DMS79 treated with DMSO at 0.1 percent for 48 hours (cell line): ENCODE measurements at places on chromosomes 16 and 17.

- peak; percentile 26 for DNase-seq
Observed at GRCh38 chr16:67951485-67951884, 7.6 kb upstream of the LCAT start.

DNA sequence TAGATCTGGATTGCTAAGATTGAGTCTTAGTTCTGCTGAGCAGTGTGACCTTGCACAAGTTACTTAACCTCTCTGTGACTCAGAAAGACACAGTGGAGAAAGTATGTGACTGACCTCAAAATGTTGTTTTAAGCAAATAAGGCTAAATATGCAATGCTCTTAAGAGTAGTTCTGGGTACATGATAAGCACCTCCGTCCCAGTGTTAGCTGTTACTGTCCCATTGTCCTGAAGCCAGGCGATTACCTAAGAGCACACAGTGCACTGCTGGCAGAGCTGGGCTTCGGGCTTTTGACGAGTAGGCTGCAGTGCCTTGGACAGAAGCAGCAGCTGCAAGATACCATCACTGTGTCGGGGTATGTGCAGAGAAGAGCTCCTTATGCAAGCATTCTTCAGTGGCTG lies 32.7 kb upstream of the FOXF1 start:
- DNase-seq: no peak

DNA sequence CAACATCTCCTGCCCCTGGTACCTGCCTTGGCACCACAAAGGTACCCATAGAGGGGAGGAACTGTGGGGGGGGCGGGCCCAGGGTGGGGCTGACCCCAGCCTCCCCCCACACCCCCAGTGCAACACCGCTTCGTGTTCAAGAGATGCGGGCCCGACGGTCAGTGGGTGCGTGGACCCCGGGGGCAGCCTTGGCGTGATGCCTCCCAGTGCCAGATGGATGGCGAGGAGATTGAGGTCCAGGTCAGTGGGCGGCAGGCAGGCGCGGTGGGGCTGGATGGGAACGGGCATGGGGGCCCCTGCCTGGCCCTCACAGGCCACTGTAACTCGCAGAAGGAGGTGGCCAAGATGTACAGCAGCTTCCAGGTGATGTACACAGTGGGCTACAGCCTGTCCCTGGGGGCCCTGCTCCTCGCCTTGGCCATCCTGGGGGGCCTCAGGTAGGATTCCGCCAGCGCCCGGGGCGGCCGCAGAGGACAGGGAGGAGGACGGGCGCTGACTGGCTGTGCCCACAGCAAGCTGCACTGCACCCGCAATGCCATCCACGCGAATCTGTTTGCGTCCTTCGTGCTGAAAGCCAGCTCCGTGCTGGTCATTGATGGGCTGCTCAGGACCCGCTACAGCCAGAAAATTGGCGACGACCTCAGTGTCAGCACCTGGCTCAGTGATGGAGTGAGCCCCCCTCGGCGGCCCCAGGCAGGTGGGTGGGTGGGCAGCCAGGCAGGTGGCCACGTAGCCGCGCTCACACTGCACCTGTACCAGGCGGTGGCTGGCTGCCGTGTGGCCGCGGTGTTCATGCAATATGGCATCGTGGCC lies 7.1 kb downstream of the GCGR start:
- DNase-seq: no peak

DNA sequence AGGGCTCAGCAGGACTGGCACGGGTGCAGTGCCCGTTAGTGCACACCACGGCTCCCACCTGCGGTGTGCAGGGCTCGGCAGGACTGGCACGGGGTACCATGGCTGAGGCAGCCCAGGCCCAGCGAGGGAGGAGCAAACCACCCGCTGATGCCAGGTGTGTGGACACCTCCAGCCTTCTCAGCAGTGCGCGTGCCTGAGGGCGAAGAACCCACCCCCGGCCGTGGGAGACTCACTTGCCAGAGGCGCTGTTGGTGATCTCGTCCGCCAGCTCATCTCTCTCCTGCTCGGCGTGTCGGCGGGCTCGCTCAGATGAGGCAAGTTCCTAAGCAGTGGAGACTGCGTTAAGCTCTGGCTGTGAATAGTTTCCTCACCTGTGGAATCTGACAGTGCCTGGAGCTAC lies 45.4 kb downstream of the NDEL1 start:
- DNase-seq: no peak

GRCh38 chr16:58042001-58042885 lies 16.7 kb downstream of the MMP15 start:
- no peak for DNase-seq

DNA sequence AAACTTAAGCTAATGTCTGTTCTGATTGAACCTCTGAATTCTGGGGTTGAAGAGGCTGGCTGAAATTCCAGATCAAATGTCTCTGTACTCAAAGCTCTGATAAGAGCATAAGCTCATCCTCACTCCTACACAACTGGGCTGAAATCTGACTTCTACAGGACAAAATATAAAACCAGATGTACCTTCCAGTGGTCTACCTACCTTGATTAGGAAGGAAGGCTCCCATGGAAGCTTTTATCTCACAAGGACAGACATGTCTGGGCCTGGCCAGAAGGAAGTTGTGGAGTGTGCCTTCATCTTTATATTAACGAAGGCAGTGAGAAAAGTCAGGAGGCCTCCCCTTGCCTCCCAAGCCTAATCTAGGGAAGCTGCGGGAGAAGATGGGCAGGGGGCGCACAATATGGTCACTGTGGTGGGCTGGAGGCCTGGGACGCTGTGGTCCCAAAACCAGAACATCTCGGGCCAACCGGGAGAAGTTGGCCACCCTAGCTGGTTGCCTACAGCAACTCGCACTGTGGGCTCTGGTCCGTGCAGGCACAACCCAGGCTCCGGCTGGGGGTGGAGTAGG lies 55.6 kb upstream of the LRRC37A3 start:
- no peak for DNase-seq

- DNase-seq: no peak
Observed at GRCh38 chr17:38556239-38556638, 49.5 kb downstream of the SRCIN1 start.

- no peak for DNase-seq
Observed at GRCh38 chr16:10141671-10142070, 40.6 kb downstream of the GRIN2A start.

- peak; percentile 18 for DNase-seq
Observed at GRCh38 chr17:46027048-46027975, 28.3 kb downstream of the STH start.

- no peak for DNase-seq
Observed at GRCh38 chr16:3094289-3095027, 4.6 kb downstream of the ZSCAN10 start.

DNA sequence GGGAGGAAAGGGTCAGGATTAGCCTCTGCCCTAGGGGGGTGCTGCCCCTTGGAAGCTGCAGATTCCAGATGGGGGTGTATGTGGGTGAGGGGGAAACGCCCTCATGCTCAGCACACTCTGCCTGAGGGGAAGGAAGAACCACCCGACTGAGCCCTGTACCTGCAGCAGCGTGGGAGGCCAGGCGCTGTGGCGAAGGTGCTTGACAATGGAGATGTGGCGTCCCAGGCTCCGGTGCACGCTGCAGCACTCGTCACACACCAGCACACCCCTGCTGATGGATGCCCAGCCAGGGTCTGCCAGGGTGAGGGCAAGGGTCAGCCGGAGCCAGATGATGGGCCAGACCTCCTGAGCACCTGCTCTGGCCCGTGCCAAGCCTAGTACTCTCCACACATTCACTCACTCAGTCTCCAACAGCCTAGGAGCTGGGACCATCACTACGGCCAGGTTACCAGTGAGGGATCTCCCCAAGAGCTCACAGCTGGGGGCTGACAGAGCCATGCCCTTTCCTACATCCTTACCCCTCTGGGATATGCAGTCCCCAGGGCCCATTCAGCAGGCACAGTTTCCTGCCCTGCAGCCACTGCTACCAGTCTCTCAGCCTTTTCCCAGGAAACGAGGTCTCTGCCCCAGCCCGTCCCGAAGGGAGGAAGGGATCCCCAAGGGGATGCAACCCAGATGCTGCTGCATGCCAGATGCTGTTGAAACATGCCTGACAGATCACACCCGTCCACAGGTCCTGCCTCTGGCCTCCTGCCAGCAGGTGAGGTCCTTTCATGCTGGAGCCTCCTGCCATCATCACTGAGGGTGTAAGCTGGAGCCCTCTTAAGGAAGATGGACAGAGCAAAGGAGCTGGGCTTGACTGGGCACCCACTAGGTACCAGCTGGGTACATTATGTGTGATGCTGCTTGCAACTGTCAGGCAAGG lies 5.9 kb downstream of the GIT1 start:
- DNase-seq: peak; percentile 16

DNA sequence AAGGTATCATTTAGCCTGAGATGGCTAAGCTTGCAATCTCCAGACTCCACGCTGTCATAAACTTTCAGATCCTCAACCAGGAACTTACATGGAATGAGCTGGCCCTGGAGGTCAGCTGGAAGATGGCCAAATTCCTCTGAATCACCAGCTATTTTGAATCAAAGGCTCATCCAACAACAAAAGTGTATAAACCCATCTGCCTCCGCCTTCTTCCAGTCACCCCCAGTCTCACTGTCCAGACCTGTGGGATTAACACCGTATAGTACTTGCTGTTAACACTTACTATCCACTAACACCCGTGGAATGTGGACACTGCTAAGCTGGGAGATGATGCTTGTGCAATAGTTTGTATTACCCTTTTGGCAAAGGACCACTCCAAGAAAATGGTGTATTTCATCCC lies 1.9 kb upstream of the LCMT1 start:
- DNase-seq: no peak

DNA sequence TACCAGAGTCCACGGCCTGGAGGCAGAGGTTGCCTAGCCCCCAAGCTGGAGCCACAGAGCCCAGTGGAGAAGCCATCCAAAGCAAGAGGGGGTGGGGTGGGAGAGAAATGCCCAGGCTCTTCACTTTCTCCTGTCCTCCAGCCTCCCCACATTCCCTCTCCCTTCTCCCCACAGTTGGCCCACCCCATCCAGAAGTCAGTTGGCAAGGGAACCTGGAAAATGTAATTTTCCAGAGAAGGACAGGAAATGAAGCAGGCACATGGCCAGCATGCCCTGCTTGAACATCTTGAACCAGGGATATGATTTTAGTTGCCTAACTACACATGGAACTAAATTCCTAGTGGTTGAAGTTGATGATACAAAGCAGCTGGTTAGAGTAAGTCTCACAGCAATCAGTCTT lies 73.3 kb upstream of the IRX6 start:
- no peak for DNase-seq

DNA sequence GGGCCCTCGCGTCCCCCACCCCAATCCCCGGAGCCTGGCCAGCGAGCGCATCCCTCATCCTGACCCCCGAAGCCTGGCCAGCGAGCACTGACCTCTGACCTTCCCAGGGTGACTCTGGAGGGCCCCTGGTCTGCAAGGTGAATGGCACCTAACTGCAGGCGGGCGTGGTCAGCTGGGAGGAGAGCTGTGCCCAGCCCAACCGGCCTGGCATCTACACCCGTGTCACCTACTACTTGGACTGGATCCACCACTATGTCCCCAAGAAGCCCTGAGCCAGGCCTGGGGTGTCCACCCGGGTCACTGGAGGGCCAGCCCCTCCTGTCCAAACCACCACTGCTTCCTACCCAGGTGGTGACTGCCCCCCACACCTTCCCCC lies 2.3 kb downstream of the TPSD1 start:
- DNase-seq: no peak

- no peak for DNase-seq
Observed at GRCh38 chr16:81796583-81797346, 17.7 kb downstream of the PLCG2 start.
